ENCODE measurements at places on chromosomes 13 and 19.
A peak's percentile ranks its signal among the peaks of the same experiment; 100 is the strongest.

DNA sequence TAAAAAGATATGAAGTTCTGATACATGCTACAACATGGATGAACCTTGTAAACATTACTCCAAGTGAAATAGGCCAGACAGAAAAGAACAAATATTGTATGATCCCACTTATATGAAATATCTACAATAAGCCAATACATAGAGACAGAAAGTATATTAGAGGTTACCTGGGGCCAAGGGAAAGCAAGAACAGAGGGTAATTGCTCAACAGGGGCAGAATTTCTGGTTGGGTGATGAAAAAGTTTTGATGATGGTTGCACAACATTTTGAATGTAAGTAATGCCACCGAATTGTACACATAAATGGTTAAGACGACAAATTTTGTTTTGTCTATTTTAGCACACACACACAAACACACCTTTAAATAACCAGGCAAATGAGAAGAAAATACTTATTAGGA, 268.4 kb downstream of the FOXO1 start:
- DNase-seq: no peak

DNA sequence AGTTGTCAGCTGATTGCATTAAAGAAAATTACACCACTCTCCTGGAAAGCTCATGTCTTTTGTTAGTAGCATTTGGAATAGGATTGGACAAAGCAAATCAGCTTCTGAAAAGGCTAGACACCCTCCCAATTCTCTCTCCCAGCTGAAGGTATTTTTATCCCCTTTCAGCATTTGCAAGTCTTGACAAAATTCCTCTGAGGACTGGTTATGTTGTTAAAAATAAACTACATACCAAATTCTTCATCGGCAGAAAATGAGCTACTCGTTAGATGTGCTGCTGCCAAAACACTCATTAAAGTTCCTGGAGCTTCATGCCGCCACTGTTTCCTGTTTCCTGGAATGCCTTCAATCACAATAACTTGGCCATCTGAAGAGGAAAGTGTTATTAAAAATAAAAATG, 37.1 kb downstream of the UTP14C start:
- no peak for DNase-seq

GRCh38 chr13:98214008-98214643, 37.1 kb upstream of the RNF113B start:
- DNase-seq: no peak

- peak; percentile 81 for DNase-seq
These were observed 27.7 kb downstream of the ZNF844 start for GRCh38 chr19:12092065-12092867.

- DNase-seq: no peak
These were observed 17.8 kb downstream of the GPR12 start for GRCh38 chr13:26742691-26743358.

- peak; percentile 5 for DNase-seq
These were observed 58.0 kb upstream of the CYSLTR2 start for GRCh38 chr13:48595431-48596429.
